T follicular helper cell (primary cell): ENCODE measurements at places on chromosomes 2 and 18.

- no peak for DNase-seq
Observed at GRCh38 chr18:72502671-72503431, 41.3 kb downstream of the CBLN2 start.

GRCh38 chr2:6506859-6507258 is 358.8 kb downstream of the CMPK2 start:
- no peak for DNase-seq

DNA sequence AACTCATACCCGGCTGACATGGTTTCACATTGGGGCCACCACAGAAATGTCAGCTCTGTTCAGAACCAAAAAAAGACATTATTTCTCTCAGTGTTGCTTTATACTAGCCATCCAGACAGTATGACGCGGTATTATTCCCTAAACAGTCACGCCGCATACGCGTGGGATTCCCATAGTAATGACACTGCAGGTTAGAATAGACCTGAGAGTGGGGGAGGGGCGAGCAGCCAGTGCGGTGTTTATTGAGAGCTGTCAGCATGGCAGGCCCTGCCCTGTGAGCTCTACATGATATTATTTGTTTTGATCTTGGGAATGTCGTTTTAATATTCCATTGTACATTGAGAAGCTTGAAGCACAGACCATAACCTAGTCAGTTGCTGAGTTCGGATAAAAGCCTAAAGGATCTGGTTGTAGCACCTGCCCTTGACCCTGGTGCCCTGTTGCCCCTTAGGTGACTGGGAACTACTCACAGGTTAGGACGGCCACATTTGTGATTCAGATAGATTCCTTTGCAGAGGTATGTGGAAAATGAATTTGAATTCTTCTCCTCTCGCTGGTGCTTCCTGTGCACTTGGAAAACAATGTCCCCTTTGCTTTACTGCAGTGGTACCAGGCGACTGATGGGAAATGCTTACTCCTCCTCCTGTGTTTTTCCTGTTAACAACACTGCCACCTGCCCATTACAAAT is 150.1 kb downstream of the ARHGAP28 start:
- no peak for DNase-seq

DNA sequence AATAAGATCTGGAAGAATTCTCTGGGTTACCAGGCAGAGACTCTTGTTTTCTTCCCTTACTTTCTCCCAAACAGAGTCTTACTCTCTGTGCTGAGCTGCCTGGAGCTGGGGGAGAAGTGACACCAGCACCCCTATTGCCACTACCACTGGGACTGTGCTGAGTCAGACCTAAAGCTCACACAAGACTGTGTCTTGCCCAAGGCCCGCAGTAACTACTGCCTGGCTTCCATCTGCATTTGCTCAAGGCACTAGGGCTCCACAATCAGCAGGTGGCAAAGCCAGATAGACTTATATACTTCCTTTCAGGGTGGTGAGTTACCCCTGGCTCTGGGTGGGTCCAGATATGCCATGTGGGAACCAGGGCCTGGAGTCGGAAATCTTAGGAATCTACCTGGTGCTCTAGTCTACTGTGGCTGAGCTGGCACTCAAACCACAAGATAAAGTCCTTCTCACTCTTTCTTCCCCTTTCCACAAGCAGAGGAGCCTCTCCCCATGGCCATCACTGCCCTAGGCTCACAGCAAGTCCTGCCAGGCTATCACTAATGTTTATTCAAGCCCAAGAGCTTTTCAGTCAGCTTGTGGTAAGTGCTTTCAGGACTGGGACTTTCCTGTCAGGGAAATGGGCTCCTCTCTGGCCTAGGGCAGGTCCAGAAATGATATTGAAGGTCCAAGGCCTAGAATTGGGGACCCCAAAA is 27.6 kb upstream of the SERPINB2 start:
- no peak for DNase-seq

DNA sequence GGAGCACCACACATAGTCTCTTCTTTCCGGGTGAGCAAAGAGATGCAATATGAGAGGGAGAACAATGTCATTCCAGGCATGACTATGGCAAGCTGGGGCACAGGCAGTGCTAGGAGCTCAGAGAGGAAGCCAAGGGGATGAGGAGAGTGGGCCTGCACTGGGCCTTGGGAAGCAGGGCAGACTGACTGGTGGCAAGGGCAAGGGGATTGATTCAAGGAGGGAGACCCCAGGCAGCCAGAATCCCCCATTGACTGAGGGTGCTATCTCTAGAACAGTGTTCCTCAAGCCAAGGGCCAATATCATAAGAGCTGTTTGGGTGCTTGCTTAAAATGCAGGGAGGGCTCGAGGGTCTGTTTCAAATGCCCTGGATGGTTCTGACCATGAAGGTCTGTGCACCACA is 36.1 kb downstream of the MARCO start:
- DNase-seq: no peak

DNA sequence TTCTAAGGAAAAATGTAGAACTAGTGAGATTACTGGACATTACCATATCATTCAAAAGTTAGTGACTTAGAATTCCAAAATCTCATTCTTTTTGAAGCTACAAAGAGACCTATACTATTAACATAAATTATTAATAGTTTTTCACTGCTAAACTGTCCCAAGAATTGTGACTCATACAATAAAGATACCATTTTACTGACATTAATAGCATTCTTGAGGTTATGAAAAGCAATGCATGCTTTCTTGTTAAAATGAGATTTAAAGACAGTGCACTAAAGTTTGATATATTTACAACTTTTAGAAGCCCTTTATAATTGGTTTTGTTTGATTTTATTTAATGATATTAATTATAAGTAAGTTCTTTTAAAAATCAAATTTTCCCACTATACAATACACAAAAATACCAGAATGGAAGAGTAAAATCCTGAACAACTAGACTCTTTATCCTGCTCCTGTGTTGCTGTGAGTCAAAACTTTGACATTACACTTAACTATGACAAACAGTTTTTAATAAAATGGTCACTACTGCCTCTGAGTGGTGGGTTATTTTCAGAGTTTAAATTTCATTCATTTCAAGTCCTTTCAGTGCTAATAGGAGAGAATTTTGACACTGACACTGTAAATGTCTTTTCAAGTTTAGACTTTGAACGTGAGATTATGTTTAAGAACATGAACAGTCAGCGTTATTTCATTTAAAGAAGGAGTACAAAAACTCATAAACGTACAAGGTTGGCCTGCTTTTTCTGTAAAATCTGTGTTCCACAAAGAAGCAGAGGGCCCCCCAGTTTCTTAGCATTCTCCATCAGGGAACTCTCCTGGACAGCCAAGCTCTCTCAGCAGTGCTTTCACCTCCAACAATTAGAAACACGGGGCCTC is 54.5 kb downstream of the FAM124B start:
- no peak for DNase-seq

GRCh38 chr2:73243884-73244570 is 9.9 kb downstream of the CCT7 start:
- no peak for DNase-seq

DNA sequence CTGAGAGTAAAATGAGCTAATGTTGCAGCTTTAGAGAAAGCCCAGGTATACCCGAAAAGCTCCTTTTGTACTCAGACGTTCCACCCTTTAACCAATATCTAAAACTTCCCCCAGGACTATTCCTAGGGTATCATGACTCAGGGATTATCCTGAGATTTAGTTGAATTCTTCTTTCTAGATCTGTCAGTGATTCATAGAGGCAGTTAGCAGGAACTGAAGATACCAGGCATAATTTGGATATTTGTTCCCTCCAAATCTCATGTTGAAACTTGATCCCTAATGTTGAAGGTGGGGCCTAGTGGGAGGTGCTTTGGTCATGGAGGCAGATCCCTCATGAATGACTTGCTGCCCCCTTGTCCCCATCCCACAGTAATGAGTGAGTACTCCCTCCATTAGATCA is 161.2 kb upstream of the LRP1B start:
- no peak for DNase-seq

DNA sequence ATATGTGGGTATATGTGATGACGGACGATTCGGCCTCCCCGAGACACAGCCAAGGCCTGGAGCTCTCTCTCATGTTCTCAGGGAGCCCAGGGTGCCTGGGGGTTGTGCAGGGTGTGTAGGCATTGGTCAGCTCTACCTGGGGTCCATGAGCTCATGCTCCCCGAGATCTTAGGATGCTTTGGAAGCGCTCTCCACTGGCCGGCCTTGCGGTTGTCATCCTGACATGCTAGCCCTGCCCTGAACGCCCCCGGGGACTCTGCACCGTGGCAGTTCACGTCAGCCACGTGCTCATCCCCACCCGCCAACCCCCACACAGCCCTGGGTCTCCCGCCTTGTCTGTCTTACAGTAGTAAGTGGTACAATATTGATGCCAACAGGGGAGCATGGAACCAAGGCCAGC is 67.8 kb downstream of the RTP5 start:
- no peak for DNase-seq

DNA sequence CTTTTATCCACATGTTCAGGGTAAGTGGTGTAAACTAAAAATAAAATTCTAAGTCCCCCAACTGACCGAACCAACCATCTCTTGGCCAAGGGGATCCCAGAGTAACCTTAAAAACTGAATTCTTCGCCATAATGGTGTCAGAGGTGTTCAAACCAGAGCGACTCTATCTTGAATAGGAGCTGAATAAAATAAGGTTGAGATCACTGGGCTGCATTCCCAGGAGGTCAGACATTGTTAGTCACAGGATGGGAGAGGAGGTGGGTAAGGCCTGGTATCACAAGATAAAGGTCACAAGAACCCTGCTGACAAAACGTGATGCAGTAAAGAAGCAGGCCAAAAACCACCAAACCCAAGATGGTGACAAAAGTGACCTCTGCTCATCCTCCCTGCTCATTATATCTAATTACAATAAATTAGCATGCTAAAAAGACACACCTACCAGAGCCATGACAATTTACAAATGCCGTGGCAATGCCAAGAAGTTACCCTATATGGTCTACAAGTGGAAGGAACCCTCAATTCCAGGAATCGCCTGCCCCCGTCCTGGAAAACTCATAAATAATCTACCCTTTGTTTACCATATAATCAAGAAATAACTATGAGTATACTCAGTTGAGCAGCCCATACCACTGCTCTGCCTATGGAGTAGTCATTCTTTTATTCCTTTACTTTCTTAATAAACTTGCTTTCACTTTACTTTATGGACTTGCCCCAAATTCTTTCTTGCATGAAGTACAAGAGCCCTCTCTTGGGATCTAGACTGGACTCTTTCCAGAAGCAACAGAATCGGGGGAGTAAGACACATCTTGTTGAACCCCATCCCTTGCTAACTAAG is 302.4 kb downstream of the STK39 start:
- DNase-seq: no peak

GRCh38 chr2:160731856-160732255 is 238.2 kb upstream of the RBMS1 start:
- DNase-seq: no peak

DNA sequence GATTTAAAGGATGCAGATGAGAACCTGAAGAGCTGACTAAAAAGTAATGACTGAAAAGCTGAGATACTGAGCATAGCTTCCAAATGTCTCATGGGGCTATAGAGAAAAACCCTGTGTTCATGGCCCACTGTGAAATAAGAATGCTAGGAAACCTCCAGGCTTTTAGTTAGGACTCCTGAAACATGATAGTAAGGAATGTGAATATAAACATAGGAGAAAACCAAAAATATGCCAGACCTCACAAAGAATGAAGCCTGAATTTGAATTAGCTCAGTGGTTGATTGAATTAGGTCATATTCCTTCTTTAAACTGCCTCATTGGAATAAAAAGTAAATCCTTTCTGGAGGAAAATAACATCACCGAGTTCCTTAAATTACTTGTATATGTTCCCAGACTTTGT is 194.5 kb upstream of the NXPH2 start:
- DNase-seq: no peak

- DNase-seq: no peak
Observed at GRCh38 chr2:75292826-75293225, 93.5 kb upstream of the TACR1 start.

- no peak for DNase-seq
Observed at GRCh38 chr2:128264881-128265607, 53.6 kb downstream of the HS6ST1 start.

DNA sequence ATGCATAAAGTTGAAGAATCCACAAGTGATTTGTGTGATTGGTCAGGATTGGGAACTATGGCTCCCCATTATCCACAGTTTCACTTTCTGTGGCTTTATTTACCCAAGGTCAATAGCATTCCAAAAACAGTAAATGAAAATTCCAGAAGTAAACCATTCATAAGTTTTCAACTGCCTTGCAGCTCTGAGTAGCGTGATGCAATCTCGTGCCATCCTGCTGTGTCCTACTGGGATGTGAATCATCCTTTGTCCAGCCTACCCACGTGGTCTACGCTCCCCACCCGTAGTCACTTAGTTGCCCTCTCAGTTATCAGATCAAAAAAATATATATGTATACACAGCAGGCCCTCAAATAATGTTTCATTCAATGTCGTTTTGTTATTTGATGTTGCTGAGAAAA is 89.0 kb upstream of the DLGAP1 start:
- DNase-seq: no peak

- DNase-seq: no peak
Observed at GRCh38 chr18:2032036-2032435, 539.3 kb downstream of the METTL4 start.

DNA sequence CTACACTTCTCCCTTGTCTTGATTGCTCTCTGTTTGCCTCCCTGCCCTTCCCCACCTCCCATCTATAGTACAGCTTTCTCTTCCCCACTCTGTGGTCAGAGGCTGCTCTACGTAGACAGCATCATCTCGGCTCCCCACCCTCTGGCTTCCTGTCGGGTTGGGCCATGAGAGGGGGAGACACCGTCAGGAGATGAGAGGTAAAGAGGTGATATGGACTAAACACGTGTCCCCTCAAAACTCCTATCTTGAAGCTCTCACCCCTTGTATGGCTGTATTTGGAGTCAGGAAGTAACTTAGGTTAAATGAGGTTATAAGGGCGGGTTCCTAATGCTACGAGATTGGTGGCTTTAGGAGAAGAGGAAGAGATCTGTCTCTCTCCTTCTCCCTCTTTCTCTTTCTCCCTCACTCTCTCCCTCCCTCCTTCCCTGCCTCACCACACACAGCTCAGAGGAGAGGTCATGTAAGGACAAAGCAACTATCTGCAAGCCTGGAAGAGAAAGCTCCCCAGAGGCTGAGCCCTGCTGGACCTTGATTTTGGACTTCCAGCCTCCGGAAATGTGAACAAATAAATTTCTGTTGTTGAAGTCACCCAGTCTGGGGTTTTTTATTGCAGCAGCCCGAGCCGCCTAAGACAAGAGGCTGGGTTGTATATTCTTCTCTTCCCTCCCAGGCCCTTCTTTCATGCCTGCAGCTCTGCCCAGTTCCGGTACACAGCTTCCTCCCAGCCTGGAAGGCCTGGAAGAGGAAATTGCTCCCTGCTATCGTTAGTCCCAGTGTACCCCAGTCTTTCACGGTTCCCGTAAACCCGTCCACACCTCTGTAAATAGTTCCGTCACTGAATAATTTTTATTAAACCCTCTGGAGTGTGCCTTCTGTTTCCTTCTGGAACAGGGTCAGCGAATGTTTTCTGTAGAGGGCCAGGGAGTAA is 138.0 kb downstream of the AKAIN1 start:
- no peak for DNase-seq

GRCh38 chr18:45203677-45204076 is 411.6 kb upstream of the SLC14A2 start:
- no peak for DNase-seq

GRCh38 chr2:24973812-24974211 is 2.1 kb upstream of the DNAJC27 start:
- DNase-seq: no peak

GRCh38 chr18:56139792-56140254 is 498.6 kb downstream of the TXNL1 start:
- no peak for DNase-seq
